Psoas muscle (tissue), 8 donors: ENCODE measurements at places on chromosomes 16 and 17.

DNA sequence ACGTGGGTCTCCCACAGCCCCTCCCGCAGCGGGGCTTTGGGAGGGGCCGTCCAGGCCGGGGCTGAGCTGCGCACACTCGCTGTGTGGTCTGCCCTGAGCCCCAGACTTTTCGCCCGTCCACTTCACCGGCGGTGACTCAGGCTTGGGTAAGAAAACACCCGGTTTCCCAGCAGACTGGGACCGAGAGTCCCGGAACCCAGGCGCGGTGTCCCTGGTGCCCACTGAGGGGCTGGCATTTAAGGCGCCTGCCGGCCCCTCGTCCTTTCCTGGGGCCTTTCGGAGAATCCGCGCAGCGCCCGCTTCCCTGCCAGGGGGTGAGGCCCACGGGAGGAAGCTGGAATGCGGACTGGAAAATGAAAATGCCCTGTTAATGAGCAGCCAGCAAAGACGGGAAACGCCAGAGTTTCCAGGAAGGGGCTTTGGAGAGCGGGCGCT lies 100.3 kb downstream of the C16orf95 start:
- DNase-seq, result no peak

DNA sequence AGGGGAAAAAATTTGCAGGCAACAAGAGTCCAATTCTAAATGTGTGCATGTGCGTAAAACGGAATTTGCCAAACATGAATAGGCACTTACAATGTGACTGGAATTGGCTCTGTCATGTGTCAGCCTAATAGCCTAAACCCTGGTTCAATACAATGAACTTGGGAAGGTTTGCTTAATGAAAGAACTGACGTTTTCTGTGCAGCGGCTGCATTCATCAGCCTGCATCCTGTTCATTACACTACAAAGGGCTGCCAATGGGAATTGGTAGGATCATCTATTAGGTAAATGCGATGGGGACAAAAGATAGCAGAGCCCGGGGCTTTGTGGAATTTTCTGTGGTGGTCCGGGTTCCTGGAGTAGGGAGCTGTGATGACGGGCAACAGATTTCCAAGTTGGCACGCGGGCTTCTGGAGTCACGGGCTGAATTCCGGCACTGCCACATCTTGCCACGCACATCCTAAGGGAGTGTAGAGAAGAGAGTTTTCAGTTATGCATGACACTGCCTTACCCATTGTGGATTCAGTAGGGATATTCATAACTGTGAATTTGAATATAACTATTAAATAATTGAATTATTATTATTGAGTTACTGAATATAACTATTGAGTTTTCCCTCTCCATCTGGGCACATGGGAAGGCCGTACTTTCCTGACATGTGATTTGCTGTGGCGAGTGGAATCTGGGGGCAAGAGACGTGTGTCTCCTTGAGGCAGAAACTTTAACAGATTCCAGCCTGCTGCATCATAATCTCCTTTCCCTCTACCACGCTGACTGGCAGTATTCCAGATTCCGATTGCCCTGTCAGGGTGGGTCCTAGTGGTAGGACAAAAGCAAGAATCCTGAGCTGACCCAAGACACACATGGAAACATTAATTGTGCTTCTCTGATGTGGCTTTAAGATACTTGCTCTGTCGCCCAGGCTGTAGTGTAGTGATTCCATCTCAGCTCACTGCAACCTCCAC lies 565.6 kb downstream of the WWOX start:
- no peak for DNase-seq

DNA sequence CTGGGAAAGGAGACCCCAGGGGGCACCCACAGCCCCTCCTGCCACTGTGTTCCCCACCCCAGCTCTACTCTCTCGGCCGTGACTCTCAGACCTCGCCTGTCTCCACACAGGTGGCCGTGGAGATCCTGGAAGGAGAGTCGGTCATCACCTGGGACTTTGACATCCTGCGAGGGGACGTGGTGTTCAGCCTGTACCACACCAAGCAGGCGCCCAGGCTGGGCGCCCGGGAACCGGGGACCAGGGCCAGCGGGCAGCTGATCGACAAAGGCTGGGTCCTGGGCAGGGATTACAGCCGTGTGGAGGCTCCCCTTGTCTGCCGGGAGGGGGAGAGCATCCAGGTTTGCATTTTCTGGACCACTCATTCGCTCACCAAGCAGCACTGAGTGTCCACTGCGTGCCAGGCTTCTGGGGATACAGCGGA lies 25.4 kb downstream of the NAGPA start:
- DNase-seq, result no peak

GRCh38 chr16:47204736-47205504 lies 61.2 kb upstream of the NETO2 start:
- DNase-seq, result no peak

GRCh38 chr17:32443827-32444300 lies 446 bp upstream of the PSMD11 start:
- DNase-seq, result no peak

DNA sequence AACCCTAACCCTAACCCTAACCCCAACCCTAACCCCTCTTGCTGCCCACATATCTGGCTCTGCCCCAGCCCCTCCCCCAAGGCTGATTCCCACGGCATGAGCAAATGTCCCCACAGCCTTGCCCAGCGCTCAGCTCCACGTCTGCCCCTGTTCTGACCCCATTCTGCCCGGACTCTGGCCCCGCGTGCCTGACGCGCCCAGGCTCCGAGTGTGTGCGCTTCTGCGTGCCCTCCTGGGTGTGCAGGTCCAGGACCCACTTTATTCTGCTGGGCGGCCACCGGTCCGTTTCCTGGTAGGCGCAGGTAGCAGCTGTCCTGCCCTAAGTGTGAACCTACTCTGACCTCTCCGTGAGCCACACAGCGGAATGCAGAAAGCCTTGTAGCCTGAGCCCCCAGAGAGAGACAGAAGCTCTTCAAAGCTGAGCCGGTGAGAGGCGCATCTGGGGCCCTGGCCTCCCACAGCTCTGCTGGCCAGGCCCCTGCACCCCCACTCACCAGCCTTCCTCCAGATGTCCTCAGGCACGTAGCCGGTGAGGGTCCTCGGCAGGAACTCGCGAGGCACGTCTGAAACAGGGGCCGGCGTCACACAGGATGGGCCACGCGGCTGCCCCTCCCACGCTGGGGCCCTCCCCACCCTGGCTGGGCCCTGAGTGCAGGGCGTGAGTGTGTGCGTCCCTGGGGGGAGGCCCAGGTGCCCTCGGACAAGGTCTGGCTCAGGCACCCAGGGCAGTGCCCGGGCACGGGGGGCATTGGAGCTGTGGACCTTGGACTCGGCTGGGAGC lies 14.0 kb upstream of the PABPN1L start:
- no peak for DNase-seq

DNA sequence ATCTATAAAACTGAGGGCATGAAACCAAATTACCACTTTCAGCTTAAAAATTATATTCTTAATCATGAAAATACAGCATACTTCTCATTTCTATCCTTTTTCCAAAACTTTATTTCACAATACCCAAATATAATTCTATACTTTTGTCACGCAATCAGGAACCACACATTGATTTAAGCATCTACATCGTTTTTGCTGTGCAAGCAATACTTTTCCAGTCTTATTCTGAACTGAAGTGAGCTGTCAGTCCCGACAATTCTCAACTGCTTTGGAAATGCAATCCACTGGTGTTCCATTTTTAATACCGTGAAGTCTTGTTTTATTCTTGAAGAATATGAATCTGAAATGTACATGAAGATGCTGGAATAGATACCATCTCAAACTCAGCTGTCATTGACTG lies 60.1 kb upstream of the NOL11 start:
- no peak for DNase-seq
